Panc1 (cell line): ENCODE measurements at places on chromosomes 12 and 14.
A peak's percentile ranks its signal among the peaks of the same experiment; 100 is the strongest.

- no peak for DNase-seq
Observed at GRCh38 chr12:89333564-89334252, 18.6 kb downstream of the DUSP6 start.

DNA sequence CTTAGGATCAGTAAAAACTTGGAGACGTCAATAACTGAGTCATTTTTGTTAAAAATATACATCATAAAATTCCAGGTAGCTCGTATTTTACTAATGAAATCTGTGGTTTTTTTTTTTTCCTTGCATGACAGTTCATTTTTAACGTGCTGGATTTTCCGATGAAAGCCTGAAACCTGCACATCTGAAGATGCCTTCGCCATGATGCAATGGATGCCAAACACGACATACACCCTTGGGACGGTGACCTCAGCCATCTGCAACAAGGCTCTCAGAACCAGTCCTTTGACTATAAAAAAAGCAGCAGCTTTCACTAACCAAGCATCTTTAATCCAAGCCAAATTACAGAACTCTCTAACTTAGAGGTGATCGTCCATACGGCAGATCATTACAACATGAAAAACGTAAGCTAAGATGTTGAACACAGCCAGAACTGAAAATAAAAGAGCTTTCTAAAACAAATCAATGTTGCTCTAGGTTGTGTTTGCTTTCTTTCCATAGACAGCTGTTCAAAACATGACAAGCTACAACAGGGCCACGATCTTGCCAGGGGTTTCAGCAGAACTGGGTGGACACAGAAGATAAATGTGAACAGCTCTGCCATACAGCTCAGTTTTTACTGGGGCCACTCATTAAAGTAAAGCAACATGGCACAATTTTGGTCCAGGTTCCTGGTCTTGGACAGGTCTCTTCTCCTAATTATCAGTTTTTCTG, 7.8 kb downstream of the NIN start:
- DNase-seq, result no peak

- no peak for DNase-seq
Observed at GRCh38 chr14:105192866-105193731, 12.0 kb upstream of the NUDT14 start.

DNA sequence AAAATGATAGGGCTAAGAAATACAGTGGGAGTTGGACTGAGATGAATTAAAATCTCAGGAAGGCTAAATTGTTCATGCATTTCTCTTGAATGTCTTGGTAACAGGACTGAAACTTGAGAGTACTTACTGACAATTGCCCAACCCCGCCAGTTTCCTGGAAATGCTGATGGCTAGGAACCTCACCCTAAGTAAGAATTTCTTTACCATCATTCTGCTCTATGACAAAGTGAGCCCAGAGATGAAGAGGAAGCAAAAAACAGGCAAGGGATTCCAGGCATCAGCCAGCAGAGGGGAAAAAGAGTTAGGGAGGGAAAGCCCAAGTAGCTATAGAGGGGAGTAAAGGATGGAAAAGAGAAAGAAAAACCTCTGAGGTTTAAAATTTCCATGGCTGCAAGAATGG, 397.7 kb downstream of the MDGA2 start:
- no peak for DNase-seq

- peak; percentile 32 for DNase-seq
Observed at GRCh38 chr12:128069359-128069997, 197.5 kb upstream of the TMEM132C start.
